Thoracic aorta (tissue), 2 donors: ENCODE measurements at places on chromosomes 16 and 17.

DNA sequence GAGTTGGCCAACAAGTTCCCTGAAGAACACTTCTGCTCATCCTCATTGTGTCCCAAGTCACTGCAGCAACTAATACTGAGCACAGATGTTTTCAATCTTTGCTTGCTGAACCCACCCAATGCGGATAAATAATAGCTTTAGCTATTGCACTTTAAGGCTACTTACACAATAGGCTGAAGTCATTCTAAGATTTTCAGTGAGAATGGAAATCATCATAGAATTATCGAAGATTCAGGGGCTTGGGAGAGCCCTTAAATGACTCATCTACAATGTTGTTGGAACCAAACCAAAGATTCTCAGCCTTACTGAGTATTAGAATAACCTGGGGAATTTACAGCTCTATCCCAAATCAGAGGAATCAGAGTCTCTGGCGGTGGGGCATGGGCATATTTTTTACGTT, 51.2 kb downstream of the SYCE1L start:
- DNase-seq = no peak

DNA sequence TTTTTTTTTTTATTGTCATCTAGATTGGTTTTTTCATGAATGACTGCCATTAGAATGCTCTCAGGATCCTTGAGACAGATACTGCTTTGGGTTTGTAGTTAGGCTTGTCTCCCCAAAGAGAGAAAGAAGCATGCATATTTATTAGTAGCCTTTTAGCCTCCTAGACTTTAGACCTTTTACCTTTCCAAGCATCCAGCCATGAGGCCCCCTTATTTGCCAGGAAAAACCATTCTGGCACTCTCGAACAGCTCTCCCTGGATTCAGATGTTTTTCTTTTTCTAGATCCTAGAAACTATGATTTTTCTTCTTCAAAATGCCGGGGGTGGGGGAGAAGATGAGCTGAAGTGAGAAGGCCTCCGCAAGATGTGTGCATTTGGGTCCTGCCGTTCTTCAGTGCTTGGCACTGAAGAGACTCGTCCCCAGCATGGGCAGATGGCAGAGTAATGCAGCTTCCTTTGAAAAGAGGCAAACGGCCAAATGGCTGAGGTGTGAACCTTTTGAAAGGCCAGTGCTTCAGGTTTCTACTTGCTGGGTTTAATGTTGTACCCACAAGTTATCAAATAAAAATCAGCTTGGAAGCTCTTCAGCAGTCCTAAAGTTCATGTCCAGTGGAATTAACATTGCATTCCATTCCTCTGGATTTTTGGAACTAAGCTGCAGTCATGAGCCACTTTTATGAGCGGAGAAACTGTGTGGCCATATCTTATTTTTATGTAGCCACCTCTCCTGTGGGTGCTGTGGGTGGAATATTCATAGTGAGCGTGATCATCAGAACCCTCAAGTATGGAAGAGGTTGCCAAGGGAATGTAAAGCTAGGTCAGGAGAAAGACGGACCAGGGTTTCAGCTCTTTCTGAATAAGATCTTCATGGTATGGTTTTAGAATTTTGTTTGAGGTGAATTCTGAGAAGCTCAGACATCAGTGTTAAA, 7.2 kb downstream of the SOCS7 start:
- no peak for DNase-seq

GRCh38 chr17:79949656-79950209, 85.9 kb downstream of the TBC1D16 start:
- no peak for DNase-seq

DNA sequence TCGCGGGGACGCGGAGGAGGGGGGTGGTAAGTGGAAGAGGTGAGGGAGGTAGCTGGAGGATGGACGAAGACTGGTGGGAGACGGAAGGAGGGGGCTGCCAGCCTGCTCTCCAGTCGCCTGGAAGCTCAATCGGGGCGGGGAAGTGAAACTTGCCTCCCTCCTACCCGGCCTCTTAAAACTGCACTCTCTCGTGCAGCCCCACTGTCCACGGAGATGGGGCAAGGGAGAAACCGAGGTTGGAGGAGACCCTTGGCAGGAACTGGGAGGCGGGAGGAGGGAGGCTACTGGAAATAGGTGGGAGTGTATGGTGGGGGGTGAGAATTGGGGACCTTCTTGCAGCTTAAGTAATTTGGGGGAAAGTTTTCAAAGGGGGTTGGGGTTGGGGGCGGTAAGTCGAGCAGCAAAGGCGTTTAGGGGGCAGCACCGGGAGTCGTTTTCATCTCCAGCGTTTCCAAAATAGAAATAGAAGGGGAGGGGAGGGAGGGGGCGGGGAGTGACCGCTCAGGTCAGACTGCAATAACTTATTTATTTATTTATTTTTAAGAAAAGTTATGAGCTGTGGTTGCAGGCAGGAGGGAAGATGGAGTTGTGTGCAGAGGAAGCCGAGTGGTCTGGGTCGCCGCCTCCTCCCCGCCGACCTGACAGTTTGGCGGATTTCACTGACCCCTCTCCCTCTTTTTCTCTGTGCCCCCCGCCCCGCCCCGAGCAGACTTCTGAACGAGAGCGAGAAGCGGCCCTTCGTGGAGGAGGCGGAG, 1.4 kb downstream of the SOX9 start:
- DNase-seq = no peak

DNA sequence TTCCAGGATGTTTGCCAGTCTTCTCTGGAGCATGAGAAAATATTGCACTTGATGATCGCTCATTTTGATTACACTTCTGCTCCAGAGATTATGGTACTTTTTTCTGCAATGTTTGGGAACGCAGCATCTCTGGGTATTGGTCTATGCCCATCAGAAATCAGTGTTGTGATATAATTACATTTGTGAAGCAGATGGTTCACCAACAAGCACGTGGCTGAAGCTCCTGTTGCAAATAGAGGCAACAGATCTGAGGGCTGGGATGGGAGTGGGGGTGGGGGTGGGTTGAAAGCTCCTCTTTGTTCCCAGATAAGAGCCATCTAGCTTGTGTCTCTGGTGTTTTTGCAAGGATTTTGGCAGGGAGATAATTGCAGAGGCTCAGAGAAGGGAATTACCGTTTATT, 252.3 kb downstream of the SHISA9 start:
- no peak for DNase-seq

GRCh38 chr17:4721203-4722135, 9.8 kb upstream of the MED11 start:
- DNase-seq = no peak

DNA sequence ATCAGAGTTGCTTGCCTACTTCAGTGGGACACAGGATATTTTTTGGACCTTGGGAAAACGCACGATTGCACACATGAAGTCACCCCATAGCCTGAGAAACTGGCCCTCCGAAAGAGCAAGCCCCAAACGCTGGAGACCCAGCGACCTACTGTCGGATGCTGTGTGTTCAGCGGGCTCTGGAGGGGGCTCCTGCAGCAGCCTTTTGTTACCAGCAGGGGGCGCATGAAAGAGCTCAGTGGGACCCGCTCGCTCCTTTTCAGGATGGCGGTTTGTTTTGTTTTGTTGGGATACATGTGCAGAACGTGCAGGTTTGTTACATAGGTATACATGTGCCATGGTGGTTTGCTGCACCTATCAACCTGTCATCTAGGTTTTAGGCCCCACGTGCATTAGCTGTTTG, 28.4 kb downstream of the MYH3 start:
- no peak for DNase-seq

- DNase-seq = no peak
Observed at GRCh38 chr16:19831678-19832077, 53.0 kb downstream of the GPRC5B start.

- no peak for DNase-seq
Observed at GRCh38 chr17:73548620-73549311, 95.5 kb downstream of the SDK2 start.

DNA sequence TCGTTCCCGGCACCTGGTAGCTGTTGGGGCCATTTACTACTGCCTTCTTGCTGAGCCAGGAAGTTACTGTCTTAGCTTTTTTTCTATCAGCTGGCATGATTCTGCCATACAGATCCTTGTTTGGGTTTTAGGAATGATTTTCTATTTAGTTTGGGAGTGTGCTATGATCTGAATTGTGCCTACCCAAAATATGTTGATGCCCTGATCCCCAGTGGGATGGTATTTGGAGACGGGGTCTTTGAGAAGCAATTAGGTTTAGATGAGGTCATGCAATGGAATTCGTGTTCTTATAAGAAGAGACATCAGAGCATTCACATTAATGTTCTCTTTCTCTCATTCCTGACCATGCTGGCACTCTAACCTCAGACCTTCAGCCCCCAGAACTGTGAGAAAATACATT, 59.4 kb upstream of the HS3ST2 start:
- no peak for DNase-seq
